Activated naive CD8-positive, alpha-beta T cell treated with anti-CD3 and anti-CD28 coated beads, Interleukin-2, amount 50 U/mL, for 16 hours (primary cell): ENCODE measurements at places on chromosomes 2 and 18.

DNA sequence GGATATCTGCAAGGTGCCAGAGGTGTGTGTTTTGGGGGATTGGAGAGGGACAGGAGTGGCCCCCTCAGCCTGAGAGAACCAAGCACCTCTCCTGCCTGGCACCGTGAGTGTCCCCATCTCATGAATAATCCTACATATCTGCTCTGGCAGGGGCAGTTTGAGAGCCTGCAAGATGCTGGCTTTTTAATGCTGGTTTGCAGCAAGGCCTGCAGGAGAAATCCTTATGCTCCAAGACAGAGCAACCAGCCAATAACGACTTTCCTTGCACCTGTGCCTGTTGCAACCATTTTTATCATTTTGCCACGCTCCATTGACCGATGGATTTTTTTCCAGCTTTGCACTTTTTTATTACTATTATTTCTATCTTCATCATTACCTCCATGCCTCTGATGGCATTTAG lies 259.4 kb upstream of the SKOR2 start:
- DNase-seq, result no peak

GRCh38 chr2:21393173-21393572 lies 269.4 kb downstream of the TDRD15 start:
- DNase-seq, result no peak

DNA sequence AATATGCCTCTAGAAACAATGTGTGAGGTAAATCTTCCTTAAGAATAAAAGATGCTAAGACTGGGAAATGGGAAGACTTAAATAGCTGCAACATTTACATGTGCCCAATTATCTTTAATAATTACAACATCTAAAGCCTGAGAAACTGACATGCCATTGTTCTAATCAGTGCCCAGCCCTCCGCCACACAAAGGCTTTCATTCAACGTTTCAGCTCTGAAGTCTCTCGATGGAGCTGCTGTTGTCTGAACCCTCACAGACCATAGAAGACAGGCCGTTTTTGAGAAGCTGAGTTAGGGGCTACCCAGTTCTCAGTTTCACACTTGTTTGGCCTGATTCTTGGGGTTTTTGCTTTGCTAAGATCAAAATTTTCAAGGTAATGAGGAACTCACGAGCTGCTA lies 315.4 kb upstream of the CHST9 start:
- no peak for DNase-seq

GRCh38 chr18:7844017-7844416 lies 276.9 kb downstream of the PTPRM start:
- no peak for DNase-seq
